ENCODE measurements at places on chromosomes 6 and 20.

DNA sequence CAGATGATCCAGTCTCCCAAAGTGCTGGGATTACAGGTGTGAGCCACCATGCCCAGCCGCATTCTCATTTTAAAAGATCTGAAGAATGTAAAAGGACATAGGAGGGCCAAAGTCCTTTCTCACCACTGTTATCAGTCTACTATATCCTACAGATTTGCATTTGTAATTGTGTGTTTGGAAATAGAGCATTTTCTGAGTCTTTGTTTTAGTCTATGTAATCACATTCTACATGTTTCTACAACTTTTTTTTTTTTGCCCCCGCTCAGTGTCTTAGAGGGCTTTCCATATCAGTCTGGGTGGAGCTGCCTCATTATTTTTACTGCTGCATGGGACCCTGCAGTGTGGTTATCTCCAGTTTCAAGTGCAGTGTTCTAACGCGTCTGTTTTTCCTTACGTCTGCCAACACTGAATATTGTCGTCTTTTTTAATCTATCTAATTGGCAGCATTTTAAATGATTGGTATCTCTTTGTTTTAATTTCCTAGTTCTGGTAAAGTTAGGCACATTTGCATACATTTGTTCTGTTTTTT, 7.8 kb downstream of the CUL9 start:
- no peak for DNase-seq

DNA sequence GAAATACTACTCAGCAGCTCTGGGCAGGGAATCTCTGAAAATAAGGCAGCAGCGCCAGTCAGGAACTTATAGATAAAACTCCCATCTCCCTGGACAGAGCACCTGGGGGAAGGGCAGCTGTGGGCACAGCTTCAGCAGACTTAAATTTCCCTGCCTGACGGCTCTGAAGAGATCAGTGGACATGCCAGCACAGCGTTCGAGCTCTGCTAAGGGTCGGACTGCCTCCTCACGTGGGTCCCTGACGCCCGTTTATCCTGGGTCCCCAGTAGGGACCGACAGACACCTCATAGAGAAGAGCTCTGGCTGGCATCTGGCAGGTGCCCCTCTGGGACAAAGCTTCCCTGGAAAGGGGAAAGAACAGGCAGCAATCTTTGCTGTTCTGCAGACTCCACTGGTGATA, 59.0 kb downstream of the COL21A1 start:
- DNase-seq, result no peak

- no peak for DNase-seq
Observed at GRCh38 chr6:64680446-64680845, 1026.6 kb downstream of the EYS start.

DNA sequence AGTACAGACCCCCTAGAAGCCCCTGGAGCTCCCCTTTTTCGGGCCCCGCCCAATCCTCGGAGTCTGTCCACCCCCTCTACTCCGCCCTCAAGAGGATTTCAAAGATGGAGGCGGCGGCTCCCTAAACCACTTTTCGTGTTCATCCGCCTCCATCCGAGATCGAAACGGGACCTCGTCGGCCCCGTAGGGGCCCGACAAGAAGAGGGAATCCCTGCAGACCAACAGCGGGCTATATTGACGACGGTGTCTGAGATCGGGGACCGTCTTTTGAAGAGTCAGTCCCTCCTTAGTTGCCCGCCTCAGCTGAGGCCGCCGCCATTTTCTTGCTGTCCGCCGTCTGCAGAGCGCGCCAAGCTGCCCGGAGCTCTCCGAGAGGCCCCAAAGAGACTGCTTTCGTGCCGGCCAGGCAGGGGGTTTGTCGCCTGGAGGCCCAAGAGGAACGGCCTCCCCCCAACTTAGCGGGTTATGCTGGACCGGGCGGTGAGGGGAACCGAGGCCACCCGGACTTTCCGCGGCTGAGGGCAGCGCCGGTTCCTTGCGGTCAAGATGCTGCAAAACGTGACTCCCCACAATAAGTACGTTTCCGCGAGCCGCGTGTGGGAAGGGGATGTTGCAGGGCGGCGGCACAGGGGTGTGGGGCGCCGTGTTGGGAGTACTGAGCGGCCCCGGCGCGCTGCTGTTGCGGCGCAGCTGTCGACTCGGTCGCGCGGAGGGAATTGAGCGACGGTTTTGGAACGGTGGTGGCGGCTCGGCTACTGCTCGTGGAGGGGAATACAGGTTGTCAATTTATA, 4.2 kb downstream of the BRD2 start:
- DNase-seq, result peak; percentile 49

GRCh38 chr6:17932330-17932852, 55.0 kb downstream of the KIF13A start:
- peak; percentile 47 for DNase-seq

GRCh38 chr20:14717134-14717999, 380.0 kb upstream of the FLRT3 start:
- no peak for DNase-seq

- DNase-seq, result no peak
Observed at GRCh38 chr6:165692106-165692653, 29.1 kb upstream of the PDE10A start.

Data from RPMI8226 (cell line).